ENCODE measurements at places on chromosomes 5 and 9.

GRCh38 chr9:88994469-88995199 is 3.4 kb downstream of the S1PR3 start:
- DNase-seq, result peak; percentile 20

DNA sequence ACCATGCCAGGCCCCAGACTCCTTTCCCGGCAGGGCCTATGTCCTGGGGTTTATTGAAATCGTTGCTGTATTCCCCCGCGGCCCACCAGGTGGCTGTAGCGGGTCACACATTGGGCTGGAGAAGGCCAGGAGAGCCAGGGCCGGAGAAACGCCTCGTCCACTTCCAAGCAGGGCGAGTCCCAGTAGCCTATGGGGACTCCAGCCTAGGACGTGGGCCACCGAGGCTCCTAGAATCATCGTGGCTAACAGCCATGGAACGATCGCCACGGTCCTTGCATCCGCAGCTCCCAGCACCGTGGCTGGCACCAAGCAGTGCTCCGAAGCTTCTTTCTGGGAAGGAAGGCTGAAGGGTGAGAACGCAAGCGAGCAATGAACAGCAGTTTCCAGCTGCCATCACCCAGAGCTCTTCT is 87.7 kb downstream of the ENTREP1 start:
- DNase-seq, result peak; percentile 16

GRCh38 chr9:136629001-136629878 is 33.5 kb upstream of the EGFL7 start:
- no peak for DNase-seq

GRCh38 chr9:13002740-13003139 is 227.9 kb downstream of the LURAP1L start:
- no peak for DNase-seq

DNA sequence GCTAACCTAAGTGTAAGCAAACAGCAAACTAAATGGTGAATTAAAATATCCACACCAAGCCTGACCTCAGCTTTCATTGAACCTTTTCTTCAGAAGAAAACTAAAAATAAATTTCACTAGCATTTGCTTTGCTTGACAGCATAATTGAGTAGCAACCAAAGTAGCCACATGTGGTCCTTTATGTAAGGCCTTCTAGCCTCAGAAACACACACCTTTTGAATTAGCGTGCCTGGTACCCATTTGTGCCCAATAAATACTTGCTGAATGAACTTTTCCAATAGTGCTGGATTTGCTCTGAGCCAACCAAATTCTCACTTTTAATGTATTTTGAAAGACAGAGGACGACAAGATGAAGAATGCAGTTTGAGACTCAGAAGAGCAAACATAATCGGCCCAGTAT is 2.1 kb upstream of the NIPBL start:
- no peak for DNase-seq

DNA sequence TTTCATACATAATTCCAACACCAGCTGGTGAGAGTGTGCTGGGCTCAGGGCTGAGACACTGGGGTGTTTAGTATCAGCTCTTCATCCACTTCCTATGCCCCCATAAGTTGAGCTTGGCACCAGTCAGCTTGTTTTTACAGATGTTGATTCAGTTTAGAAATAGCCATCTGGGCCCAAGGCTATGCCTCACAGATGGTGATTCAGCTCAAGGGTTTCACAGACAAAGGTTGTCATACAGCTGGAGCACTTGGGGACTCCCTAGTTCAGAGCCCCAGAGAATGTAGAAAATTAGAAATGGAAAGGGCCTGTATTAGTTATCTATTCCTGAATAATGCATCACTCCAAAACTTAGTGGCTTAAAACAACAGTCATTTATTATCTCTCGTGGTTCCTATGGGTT is 10.3 kb upstream of the CRHBP start:
- no peak for DNase-seq

DNA sequence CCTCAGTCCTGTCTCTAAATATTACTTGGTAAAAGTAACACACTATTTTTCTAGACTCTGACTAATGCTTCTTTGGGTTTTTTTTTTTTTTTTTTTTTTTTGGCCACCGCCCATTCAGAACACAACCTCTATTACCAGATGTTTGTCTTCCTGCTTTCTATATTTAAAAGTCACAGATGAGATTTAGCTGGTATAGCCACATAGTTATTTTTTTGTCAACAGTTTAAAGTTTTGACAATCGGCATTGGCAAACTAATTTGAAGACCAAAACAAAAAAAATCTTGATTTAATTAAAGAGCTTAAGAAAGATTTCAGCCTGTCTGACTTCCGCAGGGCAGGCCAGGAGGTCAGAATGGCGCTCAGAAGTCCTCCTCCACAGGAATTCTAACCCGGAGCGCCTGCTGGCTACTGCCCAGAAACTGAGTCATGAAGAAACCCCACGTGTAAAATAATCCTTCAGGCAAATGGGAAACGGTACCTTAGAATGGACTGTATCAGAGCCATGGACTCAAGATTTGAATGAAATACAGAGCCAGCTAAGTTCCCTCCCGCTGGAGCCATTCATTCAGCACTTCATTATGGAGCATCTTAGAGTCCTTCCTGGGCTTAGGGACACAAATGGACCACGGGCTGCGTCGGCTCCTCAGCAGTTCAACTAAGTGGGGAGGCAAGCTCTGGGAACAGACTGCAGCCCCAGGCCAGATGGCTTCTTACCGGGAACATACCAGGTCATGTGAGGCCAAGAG is 55.6 kb downstream of the PTPDC1 start:
- peak; percentile 93 for DNase-seq

DNA sequence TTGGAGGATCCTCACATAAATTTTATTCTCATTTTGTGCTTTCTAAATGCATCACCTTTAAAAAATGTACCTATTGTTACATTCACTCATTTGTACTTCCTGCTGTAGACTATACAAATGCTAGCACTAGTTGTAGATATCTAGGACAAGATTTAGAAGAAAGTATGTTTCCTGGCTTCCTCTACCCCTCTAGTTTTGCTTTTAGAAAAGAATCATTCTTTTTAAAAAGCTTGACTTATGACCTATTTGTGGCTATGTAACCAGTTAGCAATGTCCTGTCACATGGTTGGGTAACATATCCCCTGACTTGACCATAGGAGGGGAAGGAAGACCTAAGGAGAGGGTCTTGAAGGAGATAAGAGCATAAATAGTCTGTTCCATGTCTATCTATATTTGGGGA is 13.3 kb downstream of the CAMK4 start:
- no peak for DNase-seq

GRCh38 chr9:133130685-133131244 is 9.7 kb upstream of the RALGDS start:
- DNase-seq, result no peak

DNA sequence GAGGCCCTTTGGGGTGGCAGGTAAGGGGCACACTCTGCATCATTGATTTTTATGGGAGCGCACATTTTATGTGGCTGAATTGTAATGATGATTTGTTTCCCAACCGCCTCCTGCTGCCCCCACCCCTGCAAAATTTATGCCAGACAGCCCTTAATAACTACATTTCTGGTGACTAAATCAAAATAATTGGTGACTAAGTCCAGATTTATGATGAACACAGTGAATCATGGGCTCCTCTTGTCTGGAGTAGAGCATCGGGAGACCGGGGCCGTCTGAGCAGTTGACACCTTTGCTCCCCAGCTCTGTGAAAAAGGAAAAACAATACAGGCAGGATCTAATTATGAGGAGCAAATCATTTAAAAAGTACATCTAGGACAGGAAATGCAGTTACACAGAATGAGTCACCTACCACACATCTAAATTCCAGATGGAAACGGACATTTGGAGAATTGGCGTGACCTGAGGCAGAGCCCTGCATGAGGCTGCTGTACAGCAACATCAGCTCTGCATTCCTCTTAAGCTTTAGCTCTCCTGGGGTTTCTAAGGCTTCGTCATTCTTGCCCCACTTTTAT is 58.9 kb downstream of the DOCK2 start:
- DNase-seq, result peak; percentile 99

DNA sequence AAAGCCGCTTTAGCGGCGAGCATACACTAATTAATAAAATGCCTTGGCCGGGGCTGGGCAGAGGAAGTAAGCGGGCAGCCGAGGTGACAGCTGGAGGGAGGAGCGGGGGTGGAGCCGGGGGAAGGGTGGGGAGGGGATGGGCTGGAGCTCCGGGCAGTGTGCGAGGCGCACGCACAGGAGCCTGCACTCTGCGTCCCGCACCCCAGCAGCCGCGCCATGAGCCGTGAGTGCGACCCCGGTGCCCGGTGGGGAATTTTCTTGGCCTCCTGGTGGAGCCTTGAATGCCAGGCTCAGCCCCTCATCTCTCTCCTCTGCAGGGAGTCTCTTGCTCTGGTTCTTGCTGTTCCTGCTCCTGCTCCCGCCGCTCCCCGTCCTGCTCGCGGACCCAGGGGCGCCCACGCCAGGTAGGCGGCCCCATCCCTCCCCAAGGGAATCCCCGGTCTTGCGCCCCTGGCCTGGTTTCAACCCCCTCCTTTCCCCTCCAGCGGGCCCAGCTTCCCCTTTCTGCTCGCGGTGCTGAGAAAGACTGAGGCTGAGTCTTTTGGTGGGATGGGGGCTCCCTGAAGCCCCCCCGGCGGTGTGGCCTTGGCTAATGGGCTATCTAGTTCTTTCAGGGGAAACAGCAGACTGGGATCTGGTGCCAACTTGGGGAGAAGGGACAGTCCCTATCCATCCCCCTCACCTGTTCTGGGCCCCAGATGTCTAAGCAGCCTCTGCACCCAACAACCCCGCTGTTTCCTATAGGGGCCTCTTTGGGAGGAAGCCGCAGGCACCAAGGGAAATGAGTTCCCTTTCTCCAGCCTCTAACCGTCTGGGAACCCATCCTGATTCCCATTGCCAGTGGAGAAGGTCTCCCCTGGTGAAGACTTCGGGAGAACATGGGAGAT is at the start of gene PTGS1:
TSS of gene PTGS1 (plus strand) at position 156 of the 887 bp plus-strand sequence. CDS start at position 217, 61 bp downstream.
- DNase-seq, result no peak

GRCh38 chr9:134134949-134135342 is 936 bp upstream of the WDR5 start:
- DNase-seq, result no peak

- no peak for DNase-seq
These were observed 62.1 kb downstream of the C9orf50 start for GRCh38 chr9:129558551-129559505.

DNA sequence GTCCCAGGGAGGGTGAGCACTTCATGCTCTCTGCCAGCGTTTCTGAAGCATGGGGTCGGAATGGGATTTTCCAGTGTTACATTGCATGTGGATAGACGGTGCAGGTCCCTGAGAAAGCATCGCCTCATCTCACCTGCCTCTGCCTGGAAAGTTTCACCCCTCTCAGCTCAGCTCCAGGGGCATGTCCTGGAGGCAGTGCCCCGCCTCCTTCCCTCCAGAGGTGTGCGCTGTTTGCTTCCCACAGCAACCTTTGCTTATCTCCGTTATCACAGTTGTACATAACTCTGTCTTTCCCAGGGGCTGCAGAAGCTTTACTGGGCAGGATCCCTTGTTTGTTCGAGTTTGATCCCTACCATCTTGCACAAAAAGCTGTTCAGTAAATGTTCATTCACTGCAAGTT is 10.7 kb upstream of the CREBRF start:
- no peak for DNase-seq

GRCh38 chr5:132673939-132674630 is at the start of gene IL4:
TSS of gene IL4 (plus strand) at chr5:132673989. CDS start at chr5:132674051, 62 bp downstream.
- DNase-seq, result no peak

DNA sequence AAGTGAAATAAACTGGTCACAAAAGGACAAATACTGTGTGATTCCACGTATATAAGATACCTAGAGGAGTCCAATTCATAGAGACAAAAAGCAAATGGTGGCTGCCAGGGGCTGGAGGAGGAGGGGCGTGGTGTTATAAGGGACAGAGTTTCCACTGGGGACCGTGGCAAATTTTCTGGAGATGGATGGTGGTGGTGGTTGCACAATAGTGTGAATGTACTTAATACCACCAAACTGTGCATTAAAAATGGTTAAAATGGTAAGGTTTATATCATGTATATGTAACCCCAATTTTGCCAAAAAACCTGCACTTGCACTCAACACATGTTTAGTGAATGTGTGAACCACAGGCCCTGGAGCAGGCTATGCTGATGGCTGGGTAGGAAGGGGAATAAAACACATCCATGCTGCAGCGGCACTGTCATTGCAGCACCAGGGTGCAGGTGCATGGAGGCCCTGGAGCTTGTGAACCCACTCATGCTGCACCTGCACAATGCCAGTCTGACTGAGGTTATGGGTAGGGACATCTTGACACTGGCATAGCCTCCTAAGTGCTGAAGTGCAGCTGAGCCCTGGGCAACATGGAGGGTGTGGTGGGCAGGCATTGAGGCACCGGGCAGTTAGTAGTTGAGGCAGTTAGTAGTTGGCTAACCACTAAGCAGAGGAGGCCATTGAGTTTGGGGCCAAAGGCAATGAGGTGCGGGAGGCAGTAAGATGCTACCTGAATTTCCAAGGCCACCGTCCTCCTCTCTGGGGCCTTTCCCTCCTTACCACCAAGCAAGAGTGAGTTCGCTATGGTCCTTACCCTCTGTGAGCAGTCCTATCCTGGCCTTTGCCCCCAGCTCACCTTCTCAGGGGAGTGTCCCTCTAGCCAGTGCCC is 3.5 kb upstream of the PHF2 start:
- DNase-seq, result no peak

DNA sequence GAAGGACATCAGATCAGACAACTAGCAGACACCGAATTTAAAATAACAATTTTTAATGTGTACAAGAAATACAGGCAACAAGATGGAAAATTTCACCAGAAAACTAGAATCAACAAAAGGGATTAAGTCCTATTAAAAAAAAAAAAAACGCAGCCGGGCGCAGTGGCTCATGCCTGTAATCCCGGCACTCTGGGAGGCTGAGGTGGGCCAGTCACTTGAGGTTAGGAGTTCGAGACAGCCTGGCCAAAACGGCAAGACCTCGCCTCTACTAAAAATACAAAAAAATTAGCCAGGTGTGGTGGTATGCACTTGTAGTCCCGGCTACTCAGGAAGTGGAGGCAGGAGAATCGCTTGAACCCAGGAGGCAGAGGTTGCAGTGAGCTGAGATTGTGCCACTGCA is 64.3 kb upstream of the UBAC1 start:
- no peak for DNase-seq

- no peak for DNase-seq
These were observed 34.5 kb upstream of the ZNF366 start for GRCh38 chr5:72541501-72542225.

DNA sequence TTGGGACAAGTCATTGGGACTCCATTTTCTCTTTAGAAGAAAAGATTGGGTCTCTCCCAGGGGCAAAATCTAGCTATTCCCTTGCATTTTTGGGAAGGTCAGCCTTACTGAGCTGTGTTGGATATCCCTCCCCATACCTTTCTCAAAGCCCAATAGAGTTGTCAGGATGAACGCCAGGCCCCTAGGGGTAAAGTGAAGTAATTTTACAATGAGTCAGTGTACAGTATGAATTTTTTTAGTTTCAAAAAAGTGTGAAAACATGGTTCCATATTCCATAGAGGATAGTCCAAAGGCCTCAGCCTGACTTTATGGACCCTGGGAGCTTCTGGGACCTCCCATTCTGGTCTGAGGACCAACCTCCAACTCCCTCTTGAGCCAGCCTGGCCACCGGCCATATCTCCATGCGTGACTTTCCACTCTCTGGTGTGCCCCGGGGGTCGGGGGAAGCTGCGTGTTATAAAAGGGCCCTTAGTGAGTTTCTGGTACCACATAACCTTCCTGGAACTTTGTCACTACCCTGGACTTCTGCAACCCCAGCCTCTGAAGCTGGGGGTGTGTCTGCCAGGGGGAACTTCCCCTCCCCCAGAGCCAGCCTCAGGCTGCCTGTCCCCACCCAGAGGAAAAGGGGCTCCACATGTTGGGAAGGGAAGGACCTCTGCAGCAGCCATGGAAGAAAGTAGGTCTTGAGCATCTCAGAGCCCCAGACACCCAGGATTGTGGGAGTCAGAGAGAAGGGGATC is 52.4 kb upstream of the SYNPO start:
- no peak for DNase-seq

Measured in AG09309 (cell line).